ENCODE measurements at places on chromosomes 6 and 20. TPM values are rescaled to one million over a fixed set of nuclear protein-coding genes. Genes with fewer than 3 reads are reported as not detected.

DNA sequence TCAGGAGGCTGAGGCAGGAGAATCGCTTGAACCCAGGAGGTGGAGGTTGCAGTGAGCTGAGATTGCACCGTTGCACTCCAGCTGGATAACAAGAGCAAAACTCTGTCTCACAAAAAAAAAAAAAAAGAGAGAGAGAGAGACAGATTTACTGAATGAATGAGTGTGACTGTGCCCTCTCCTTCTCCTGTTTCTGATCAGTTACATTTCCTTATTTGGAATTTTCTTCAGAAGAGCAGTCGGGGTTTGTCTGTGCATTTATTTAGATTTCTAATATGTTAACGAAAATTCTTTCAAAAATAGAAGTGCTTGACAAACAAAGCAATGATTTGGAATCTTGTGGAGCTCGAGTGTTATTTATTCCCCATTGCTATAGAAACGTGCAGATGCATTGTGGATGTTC lies 6.4 kb upstream of the LRRN4 start:
- peaks cover 6% of the 10 kb centered on the region for H3K4me1 ChIP-seq
- DNase-seq = no peak
- no peaks in the 10 kb centered on the region for H3K27me3 ChIP-seq
- no peak overlapping the region for H3K27ac ChIP-seq

GRCh38 chr20:45913116-45913515 lies 1.2 kb upstream of the PLTP start:
- DNase-seq = no peak
- H3K36me3 ChIP-seq = no peaks in the 10 kb centered on the region
- no peaks in the 10 kb centered on the region for H3K27me3 ChIP-seq
- no peak overlapping the region for H3K4me3 ChIP-seq
- no peak overlapping the region for H3K27ac ChIP-seq
- no peaks in the 10 kb centered on the region for H3K4me1 ChIP-seq

GRCh38 chr20:51184289-51184688 lies 161.4 kb upstream of the KCNG1 start:
- H3K27ac ChIP-seq = no peak overlapping the region
- DNase-seq = no peak
- H3K36me3 ChIP-seq = no peaks in the 10 kb centered on the region
- H3K4me3 ChIP-seq = no peak overlapping the region
- H3K4me1 ChIP-seq = no peaks in the 10 kb centered on the region
- H3K27me3 ChIP-seq = peaks cover 5% of the 10 kb centered on the region

DNA sequence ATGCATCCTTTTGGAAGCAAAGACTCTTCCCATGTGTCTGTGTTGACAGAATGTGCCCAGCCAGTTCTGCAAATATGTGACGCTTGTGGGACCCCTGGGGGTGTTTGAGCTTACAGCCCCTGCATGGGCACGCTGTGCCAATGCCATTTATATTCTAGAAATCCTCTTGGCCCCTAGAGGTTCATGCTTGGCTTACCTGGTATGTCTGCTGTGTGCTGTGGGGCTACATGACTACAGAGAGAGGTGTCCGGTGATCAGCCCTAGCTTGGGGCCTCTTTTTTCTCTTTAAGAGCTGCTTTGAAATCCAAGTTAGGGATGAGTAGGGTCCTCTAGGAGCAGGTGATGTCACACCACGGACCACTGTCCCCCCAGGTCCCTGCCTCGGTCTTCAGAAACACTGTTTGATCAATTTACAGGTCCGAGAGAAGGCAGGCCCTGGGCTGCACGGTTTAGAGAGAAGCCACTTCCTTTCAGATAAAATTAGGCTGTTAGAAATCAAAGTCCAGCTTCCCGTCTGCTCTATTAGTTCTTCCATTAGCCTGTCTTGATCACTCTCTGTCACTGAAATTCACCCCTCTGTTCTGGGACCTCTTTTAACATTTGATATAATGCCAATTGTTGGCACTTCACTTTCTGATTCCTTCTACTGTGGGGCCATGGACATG lies 26.5 kb downstream of the BCAS4 start:
- no peaks in the 10 kb centered on the region for H3K4me1 ChIP-seq
- H3K4me3 ChIP-seq = no peak overlapping the region
- no peak for DNase-seq
- no peaks in the 10 kb centered on the region for H3K36me3 ChIP-seq
- no peak overlapping the region for H3K27ac ChIP-seq

GRCh38 chr6:52403627-52404026 lies 16.5 kb upstream of the EFHC1 start:
- H3K36me3 ChIP-seq = no peaks in the 10 kb centered on the region
- peak; percentile 43 for DNase-seq
- H3K27ac ChIP-seq = no peak overlapping the region
- H3K4me1 ChIP-seq = no peaks in the 10 kb centered on the region

DNA sequence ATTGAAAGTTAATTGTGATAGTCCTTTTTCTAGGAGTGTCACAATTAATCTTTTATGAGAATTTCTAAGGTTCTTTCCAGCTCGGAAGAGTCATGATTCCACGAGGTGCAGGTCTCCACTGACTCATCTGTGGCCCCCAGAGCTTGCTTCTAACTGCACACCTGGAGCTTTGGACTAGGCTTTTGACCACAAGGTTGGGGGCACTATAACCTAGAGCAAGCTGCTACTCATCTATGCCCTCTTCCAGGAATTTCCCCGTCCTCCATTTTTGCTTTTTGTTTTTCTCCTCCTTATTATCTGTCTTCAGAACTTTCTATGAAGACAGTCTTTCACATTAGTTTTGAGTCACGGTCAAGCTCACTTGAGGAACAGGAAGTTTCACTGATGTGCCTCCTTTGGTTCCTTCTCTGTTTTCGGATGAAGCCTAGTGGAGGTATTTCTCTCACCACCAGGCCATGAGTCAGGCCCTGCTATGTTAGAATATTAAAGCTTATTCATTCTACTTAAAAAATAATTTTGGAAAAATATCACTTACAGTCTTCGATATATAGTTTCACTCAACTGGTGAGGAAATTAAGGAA lies 119.2 kb upstream of the INSM1 start:
- no peaks in the 10 kb centered on the region for H3K36me3 ChIP-seq
- no peaks in the 10 kb centered on the region for H3K4me1 ChIP-seq
- no peak overlapping the region for H3K4me3 ChIP-seq
- no peak for DNase-seq
- H3K27me3 ChIP-seq = no peaks in the 10 kb centered on the region

DNA sequence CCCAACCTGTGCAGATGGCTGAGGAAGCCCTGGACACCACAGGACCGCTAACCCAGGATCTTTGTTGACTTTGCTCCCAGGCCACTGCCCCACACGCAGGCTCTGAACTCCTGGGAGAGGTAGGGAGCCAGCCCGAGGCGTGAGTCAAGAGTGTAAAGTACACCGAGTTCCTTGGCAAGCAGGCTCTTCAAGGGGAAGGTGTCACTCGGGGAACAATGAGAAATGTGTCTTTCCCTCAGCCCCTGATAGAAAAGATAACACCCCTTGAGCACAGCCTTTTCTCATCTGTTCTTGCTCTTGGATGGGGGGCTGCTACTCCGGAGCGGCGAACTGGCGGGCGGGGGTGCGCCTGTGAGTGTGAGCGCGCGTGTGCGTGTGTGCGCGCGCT lies 472 bp upstream of the EDN3 start:
- H3K27me3 ChIP-seq = peaks cover 6% of the 10 kb centered on the region
- H3K4me1 ChIP-seq = no peaks in the 10 kb centered on the region
- DNase-seq = no peak
- H3K27ac ChIP-seq = no peak overlapping the region

DNA sequence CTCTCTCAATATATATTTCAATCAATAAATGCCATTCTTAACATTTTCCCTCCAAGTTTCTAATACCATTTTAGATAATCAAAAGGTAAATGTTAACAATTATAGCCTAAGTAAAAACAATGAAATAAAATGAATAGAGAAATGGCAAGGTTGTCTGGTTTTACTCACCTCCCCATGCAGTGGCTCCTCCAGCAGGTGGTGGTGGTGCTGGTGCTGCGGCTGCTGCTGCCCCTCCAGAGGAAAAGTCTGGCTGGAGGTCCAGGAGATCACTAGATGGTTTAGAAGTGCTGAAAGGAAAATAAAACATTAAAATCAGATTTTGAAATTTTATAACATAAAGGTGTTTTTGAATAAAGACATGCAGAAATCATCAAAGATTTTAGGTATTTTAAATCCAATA lies 93.2 kb downstream of the PRSS35 start:
- no peak for DNase-seq
- H3K4me1 ChIP-seq = no peaks in the 10 kb centered on the region
- H3K27me3 ChIP-seq = peaks cover 2% of the 10 kb centered on the region
- no peak overlapping the region for H3K27ac ChIP-seq

- DNase-seq = no peak
- H3K27ac ChIP-seq = no peak overlapping the region
- H3K36me3 ChIP-seq = no peaks in the 10 kb centered on the region
- peaks cover 7% of the 10 kb centered on the region for H3K4me1 ChIP-seq
- no peak overlapping the region for H3K4me3 ChIP-seq
Measured at GRCh38 chr6:42138630-42139619, 3.5 kb downstream of the C6orf132 start.

GRCh38 chr6:43639984-43640800 lies 4.6 kb downstream of the MAD2L1BP start:
- peaks cover 27% of the 10 kb centered on the region for H3K36me3 ChIP-seq
- no peak for DNase-seq
- no peaks in the 10 kb centered on the region for H3K27me3 ChIP-seq
- H3K4me1 ChIP-seq = peaks cover 2% of the 10 kb centered on the region
- H3K27ac ChIP-seq = no peak overlapping the region
- H3K4me3 ChIP-seq = no peak overlapping the region

DNA sequence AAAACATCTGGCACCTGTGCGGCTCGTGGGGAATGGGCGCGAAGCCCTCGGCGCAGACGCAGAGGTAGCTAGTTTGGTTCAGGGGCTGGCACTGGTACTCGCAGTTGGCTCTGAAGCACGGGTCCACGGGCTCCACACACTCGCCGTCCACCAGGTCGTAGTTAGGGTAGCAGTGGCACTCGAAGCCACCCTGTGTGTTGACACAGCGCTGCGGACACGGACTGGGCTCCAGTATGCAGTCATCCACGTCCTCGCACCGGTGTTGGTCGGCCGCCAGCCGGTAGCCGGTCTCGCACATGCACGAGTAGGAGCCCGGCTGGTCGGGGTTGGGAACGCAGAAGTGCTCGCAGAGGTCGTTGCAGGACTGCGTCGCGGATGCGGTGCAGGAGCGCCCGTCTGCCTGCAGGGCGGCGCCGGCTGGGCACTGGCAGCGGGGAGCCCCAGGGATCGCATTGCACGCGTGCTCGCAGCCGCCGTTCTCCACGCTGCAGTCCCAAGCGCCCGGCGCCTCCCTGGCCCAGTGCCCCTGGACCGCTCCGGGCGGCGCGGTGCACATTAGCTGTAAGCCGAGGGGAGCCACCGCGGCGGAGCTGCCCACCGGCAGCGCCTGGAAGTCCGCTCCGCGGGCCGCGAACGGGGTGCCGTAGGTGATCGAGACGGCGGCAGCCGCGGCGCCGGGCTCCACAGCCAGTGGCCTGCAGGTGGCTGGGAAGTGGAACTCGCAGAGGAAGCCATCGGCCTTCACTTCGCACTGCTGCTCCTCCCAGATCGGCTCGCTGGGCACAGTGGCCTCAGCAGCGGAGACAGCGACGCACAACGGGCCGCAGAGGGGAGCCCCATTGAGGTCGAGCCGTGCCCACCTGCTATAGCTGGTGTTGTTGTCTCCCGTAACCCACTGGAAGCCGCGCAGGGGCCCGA lies 930 bp downstream of the THBD start:
- no peaks in the 10 kb centered on the region for H3K27me3 ChIP-seq
- DNase-seq = peak; percentile 50
- peaks cover 4% of the 10 kb centered on the region for H3K4me1 ChIP-seq
- no peaks in the 10 kb centered on the region for H3K36me3 ChIP-seq
- peak overlapping the region; percentile 50 for H3K4me3 ChIP-seq

- no peak for DNase-seq
- no peak overlapping the region for H3K4me3 ChIP-seq
- no peaks in the 10 kb centered on the region for H3K36me3 ChIP-seq
- no peak overlapping the region for H3K27ac ChIP-seq
- H3K4me1 ChIP-seq = no peaks in the 10 kb centered on the region
Measured at GRCh38 chr6:169785566-169785965, 34.1 kb downstream of the ERMARD start.

- H3K27me3 ChIP-seq = no peaks in the 10 kb centered on the region
- no peak overlapping the region for H3K4me3 ChIP-seq
- H3K27ac ChIP-seq = peak overlapping the region; percentile 48
- no peak for DNase-seq
Measured at GRCh38 chr20:57581202-57582028, 20.5 kb downstream of the PCK1 start.

The POM121L2 gene
- not detected for total RNA-seq

The PLA2G7 gene
- total RNA-seq = 0.84 TPM

The BMP6 gene
- 5.9 TPM for total RNA-seq

The PTCRA gene
- total RNA-seq = not detected

The BNIP5 gene
- total RNA-seq = not detected

All from liver (tissue), 10 donors.